ENCODE measurements at places on chromosomes 12 and 14.
A peak's percentile ranks its signal among the peaks of the same experiment; 100 is the strongest.

DNA sequence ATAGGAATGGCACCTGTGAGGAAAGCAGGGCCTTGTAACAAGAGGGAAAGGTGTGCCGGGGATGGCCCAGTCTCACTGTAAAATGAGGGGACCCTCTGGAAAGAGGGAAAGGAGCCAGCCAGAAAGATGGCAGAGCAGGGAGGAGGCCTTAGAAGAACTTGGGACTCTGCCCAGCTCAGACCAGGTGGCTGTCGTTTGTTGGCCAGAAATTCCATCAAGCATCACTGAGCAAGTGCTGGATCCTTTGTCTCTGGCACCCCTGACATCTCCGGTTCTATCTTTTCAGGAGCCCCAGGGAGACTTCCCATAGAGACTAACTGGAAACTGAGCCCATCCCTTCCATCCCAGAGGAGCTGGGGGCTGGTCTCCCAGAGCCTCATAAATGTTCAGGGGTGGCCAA lies 43.3 kb downstream of the DEGS2 start:
- no peak for DNase-seq

GRCh38 chr12:110561471-110562201 lies 21.5 kb downstream of the PPTC7 start:
- DNase-seq = no peak

GRCh38 chr14:25308244-25308643 lies 258.3 kb upstream of the STXBP6 start:
- no peak for DNase-seq

DNA sequence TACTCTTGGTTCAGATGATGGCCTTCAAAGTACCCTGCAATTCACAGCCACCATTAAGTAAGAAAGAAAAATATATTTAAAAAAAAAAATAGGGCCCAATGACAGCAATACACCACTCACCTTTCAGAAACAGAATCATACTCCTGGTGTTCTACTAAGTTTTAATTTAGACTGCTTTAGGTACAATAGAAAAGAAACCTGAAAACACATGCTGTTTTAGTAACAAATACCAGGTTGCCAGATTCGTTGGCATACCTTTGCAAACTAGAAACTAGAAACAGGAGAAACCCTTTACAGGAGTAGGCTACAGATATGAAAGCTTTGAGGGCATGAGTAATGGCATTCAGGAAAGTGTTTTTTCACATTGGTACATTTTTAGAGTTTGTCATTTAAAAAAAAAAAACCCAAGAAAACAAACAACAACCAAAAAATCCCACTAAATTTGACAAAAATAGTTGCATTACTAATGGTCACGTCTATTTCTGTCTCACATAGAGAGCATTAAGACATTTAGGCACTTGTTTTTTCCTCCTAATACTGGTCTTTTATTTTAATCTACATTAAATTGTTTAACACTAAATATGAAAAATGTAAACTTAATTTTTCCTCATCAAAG lies 4.0 kb downstream of the SIX1 start:
- DNase-seq = peak; percentile 50

DNA sequence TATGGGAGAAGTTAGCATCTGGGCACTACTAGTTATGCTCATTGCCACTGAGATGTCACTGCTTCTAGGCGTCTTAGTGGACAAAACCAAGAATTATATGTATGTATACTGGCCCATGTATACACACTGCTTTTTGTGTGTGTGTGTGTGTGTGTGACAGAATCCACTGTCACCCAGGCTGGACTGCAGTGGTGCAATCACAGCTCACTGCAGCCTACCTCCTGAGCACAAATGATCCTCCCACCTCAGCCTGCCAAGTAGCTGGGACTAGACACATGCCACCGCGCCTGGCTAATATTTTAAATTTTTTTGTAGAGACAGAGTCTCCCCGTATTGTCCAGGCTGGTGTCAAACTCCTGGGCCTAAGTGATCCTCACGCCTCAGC lies 25.2 kb downstream of the LIMA1 start:
- DNase-seq = no peak

GRCh38 chr14:80428671-80429070 lies 217.4 kb upstream of the DIO2 start:
- no peak for DNase-seq

DNA sequence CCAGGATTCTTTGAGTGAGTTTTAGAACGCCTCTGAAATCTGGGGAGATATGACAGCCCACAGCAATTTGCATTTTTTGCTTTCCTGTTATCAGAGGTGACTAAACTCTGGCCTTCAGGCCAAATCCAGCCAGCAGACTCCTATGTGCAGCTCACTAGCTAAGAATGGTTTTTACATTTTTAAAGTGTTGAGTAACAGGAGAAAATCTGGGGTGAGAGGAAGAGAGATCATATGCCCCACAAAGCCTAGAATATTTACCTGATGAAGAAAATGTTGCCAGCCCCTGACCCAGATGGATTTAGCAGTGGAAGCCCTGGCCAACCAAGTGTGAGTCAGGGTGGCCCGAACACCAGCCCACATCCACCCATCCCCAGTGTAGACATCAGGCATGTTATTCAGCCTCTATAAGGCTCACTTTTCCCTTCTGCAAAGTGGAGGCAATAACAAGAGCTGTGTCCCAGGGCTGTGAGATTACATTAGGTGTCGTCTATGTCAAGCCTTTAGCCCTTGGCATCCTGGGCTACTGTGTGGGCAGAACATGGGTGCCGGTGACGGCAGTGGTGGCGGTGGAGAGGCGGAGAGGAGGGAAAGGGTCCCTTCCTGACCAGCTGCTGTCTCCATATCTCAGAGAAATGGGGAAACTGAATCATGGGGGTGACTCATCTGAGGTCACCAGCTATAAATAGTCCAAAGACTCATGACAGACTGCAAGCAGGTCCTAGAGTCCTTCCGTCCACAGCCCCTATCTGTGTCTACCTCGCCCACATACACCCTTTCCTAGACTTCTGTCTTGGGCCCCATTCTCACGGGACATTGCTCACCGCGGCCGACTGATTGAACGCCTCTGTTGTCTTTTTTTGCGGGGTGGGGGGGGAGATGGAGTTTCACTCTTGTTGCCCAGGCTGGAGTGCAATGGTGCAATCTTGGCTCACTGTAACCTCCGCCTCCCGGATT lies 32.6 kb upstream of the CD9 start:
- peak; percentile 70 for DNase-seq

DNA sequence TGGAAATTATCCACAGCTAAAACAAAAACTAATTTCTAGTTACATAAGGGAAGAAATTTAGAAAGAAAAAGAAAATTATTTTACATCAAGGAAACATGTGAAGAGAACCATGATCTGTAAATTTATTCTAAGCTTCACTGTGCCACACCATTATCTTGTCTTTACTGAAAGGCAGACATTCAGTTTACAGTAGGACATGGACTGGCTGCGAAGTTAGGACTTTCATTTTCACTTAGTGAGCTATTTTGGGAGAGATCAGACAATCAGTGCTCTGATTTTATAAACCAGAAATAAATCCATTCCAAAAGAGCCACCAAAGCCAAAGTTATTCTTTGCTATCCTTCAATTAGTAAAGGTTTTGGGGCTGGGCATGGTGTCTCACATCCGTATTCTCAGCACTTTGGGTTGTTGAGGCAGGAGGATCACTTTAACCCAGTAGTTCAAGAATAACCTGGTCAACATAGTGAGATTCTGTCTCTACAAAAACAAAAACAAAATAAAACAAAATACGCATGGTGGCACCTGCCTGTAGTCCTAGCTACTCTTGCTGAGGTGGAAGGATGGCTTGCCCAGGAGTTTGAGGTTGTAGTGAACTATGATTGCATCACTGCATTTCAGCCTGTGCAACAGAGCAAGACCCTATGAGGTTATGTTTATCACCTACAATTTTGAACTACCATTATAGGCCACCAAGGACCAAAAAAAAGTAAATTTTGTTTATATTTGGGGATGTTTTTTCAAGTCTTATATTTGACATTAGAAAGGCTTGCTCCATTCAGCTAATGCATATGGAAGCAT lies 1084.8 kb upstream of the ATXN7L3B start:
- DNase-seq = no peak

DNA sequence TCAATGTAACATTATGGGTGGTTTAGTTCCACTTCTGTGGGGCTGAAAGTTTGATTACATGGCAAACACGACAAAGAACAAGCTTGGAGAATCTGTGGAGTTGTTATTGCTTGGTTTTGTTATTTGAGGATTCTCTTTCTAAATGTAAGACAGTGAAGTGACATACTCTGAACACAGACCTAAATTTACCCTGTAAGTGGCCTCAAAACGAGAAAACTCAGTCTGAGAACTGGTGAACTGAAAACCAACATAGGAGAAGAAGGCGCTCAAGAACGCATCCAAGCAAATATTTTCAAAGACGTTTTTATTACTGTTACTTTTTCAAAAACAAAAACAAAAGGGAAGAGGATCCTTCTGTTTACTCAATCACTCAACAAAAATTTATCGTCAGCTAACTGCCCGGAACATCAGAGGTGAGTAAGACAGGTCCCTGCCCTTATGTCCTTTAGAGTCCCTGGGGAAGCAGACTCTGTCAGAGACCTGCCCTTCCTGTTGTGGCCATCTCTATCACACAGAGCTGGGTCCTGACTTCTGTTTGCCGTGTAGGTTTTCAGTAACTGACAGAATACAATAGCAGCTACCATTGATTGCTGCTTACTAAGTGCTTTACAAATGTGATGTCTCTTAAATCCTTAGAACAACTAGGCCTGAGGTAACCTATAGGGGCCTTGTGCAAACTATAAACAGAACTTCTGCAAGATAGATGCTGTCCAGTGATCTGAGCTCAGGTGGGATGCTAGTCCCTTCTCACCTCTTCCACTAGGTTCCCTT lies 79.3 kb upstream of the C12orf71 start:
- peak; percentile 86 for DNase-seq

DNA sequence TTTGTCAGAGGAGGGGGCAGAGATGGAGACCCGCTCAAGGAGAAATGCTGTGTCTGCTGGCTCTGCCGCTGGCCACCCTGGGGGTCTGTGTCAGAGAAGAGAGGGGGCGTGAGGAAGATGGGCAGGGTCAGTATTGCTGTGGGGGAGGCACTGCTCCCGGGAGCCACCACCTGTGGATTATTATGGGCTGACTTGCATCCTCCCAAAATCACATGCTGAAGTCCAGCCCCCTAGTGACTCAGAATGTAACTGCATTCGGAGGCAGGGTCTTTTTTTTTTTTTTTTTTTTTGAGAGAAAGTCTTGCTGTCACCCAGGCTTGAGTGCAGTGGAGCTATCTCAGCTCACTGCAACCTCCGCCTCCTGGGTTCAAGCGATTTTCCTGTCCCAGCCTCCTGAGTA lies 12.3 kb downstream of the ABCD4 start:
- DNase-seq = peak; percentile 46

DNA sequence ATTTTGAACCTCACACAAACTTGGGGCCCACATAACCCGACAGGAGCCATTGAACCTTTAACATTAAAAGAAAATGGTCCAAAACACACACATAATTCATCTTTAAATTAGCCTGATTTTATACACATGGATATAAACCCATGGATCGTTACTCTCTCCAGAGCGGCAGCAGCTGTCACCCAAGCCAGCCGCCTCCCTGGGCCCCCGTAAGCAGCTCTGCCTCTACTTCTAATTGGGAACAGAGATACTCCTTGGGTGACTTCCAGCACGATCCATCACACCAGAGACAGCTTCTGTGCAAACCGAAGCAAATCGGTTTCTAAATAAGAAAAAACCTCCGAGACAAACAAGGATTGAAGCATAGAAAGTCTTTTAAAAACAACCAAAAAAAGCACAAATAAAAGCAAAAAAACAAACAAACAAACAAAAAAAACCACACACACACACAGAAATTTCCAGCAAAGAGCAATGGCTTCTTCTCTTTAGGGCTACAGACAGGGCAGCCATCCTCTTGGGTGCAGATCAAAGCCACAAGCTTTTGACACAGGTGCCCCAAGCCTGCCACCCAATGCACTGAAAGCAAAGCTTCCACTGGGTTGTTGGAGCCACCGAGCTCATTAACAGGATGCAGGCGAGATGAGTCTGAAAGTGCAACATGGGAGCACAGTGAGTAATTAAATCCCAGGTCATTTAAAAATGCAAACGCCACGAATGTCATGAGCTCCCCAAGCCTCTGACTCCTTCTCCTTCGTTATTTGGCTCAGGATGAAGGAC lies 156.9 kb downstream of the DPF3 start:
- no peak for DNase-seq

DNA sequence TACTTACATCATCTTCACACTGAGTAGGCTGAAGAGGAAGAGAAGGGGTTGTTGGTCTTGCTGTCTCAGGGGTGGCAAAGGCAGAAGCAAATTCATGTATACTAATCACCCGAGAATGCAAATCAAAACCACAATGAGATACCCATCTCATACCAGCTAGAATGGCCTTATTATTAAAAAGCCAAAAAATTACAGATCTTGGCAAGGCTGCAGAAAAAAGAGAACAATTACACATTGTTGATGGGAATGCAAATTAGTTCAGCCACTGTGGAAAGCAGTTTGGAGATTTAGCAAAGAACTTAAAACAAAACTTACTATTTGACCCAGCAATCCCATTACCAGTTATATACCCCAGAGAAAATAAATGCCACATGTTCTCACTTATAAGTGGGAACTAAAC lies 154.9 kb downstream of the SEC23A start:
- DNase-seq = no peak

DNA sequence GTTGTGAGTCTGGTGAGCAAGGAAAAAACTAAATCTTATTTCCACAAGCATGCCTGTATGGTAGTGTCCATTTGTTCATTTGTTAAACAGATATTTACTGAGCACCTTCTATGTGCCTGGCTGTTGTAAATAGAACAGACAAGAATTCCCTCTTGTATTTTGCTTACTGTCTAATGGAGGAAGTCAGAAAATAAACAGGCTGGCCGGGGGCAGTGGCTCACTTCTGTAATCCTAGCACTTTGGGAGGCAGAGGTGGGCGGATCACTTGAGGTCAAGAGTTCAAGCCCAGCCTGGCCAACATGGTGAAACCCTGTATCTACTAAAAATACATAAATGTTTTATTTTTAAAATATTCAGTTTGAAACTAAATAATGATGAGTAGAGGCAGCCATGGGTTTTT lies 79.3 kb downstream of the GTF2A1 start:
- no peak for DNase-seq

All from GM12865 (cell line).